ENCODE measurements at places on chromosomes 2 and 18. TPM values are rescaled to one million over a fixed set of nuclear protein-coding genes. Genes with fewer than 3 reads are reported as not detected.

DNA sequence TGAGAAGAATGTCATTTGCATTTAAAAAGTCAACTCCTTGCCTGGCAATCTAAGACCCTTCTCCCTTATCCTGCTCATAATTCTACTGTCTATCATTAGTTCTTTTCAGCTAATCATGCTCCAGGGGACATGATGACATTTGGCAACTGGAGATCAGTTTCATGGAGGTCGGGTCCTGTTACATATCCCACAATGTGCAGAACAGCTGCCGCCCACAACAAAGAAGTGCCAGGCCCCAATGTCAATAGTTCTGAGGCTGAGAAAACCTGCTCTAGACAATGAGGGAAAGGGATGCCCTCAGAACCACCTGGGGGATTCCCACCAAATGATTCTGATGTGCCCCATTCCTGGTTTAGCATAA, 53.4 kb upstream of the IL1RL1 start:
- DNase-seq, result no peak

DNA sequence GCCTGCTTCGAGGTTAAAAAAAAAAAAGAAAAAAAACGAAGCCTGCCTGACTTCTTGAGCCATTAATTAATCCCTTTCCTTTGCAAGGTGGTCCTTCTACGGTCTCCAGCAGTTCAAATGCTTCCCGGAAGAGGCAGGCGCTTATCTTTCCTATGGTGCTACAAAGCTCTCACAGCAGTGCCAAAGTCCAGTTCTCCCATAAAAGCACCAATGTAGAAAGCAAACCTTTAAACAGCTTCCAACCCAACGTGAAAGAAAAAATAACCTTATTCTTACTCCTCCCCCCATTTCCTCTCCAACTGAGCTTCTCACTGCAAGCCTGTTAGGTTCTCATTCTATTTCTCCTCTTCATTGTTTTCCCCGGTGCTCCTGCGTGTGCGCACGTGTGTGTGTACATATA, 317.4 kb upstream of the SOX11 start:
- DNase-seq, result no peak

DNA sequence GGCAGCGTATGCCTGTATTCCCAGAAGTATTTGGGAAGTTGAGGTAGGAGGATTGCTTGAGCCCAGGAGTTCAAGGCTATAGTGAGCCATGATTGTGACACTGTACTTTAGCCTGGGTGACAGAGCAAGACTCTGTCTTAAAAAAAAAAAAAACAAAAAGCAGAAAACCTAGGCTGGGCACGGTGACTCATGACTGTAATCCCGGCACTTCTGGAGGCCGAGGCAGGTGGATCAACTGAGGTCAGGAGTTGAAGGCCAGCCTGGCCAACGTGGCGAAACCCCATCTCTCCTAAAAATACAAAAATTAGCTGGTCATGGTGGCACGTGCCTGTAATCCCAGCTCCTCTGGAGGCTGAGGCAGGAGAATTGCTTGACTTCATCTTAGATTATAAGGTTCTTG, 46.4 kb downstream of the MTA3 start:
- DNase-seq, result no peak

GRCh38 chr2:94759211-94759610, 112.0 kb upstream of the TEKT4 start:
- DNase-seq, result peak; percentile 34

The IL1F10 gene
- not detected for total RNA-seq

The SPC25 gene
- 0.67 TPM for total RNA-seq

The NR4A2 gene
- total RNA-seq, result 4.2 TPM

The CAPN13 gene
- total RNA-seq, result 31.6 TPM

The NAGK gene
- total RNA-seq, result 132 TPM

All from lung (tissue), 17 donors.